DMS 273 treated with DMSO at 0.1 percent for 48 hours (cell line): ENCODE measurements at places on chromosomes 11 and 22.

DNA sequence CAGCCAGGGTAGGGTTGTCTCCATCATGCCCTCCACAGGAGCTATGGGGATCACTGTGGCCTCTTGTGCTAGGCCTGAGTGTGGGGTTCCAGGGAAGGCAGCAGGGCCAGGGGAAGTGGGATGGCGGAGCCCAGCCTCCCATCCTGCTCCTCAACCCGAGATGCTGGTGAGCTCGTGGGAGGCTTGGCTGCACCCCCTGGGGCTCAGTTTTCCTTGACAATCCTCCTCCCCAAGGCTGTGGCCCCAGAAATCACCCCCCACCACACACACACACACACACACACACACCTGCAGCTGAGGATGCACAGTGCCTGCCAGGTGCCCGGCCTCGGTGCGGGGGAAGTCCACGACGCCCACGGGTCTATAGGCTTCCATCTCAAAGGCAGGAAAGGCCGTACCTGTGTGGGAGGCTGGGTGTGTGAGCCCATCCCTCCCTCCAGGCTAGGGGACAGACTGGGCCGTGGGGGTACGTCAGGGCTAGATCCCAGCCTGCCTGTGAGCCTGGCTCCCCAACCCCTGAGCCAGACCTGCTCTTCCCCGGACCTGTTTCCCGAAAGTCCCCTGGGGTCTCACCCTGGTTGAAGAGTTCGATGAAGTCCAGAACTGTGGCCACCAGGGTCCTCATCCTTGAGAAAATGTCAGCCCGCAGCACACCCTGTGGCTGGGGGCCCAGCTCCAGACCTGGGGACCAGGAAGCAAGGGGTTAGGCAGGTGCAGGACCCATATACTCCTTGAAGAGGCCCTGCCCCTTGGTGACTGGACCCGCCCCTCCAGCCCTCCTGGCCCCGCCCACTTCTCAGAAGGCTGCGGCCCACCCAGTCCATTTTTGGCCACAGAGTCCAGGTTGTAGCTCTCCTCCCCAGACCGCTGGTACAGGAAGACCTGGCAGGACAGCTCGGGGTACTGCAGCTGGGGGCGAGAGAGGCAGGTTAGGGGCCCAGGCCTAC, 5.2 kb upstream of the TBX10 start:
- DNase-seq: no peak

GRCh38 chr22:19663821-19664355, 50.4 kb upstream of the SEPTIN5 start:
- peak; percentile 62 for DNase-seq

GRCh38 chr22:49151256-49152126, 676.2 kb downstream of the BRD1 start:
- no peak for DNase-seq

- no peak for DNase-seq
These were observed at the start of gene SEZ6L for GRCh38 chr22:26169315-26170111. TSS of gene SEZ6L (plus strand) at chr22:26169462. CDS start at chr22:26169670, 208 bp downstream.

GRCh38 chr11:44270403-44271273, 39.3 kb downstream of the ALX4 start:
- no peak for DNase-seq

GRCh38 chr11:75668451-75669297, at the start of gene MAP6:
TSS of gene MAP6 (minus strand) at chr11:75669038. CDS start at chr11:75668369, 669 bp downstream.
- no peak for DNase-seq
